Smooth muscle cell of trachea (primary cell): ENCODE measurements at places on chromosomes 1 and 21. TPM values are rescaled to one million over a fixed set of nuclear protein-coding genes. Genes with fewer than 3 reads are reported as not detected.

The PDC gene
- total RNA-seq = not detected in 2 replicates

The RGS8 gene
- under 0.01 TPM in 1 of 2 replicates, not detected in the other for total RNA-seq

The LDLRAD1 gene
- total RNA-seq = not detected in 2 replicates

The ACKR1 gene
- not detected in 2 replicates for total RNA-seq

The IGSF9 gene
- not detected in 2 replicates for total RNA-seq

The PODN gene
- 34.8 and 87.5 TPM in 2 replicates for total RNA-seq

The DIRAS3 gene
- total RNA-seq = 0.58 and 1.3 TPM in 2 replicates

The CD5L gene
- total RNA-seq = not detected in 2 replicates

The NHLH1 gene
- total RNA-seq = not detected in 2 replicates

The MRPL9 gene
- 73.1 and 97.4 TPM in 2 replicates for total RNA-seq

The NFASC gene
- 19.1 and 49.0 TPM in 2 replicates for total RNA-seq

The S100A12 gene
- total RNA-seq = not detected in 2 replicates

The CA6 gene
- not detected in 2 replicates for total RNA-seq

The JTB gene
- total RNA-seq = 118 and 186 TPM in 2 replicates

The C4BPB gene
- total RNA-seq = not detected in 2 replicates

The IGSF21 gene
- not detected in 2 replicates for total RNA-seq

The COA6 gene
- 14.6 and 28.5 TPM in 2 replicates for total RNA-seq

The POTED gene
- total RNA-seq = not detected in 2 replicates

The CACNA1S gene
- total RNA-seq = not detected in 2 replicates

The SPRR1A gene
- total RNA-seq = not detected in 2 replicates

The MSH4 gene
- under 0.01 and 0.33 TPM in 2 replicates for total RNA-seq

The DNAJC28 gene
- total RNA-seq = 1.3 and 3.2 TPM in 2 replicates

The UBE4B gene
- total RNA-seq = 44.9 and 57.9 TPM in 2 replicates
